ENCODE measurements at places on chromosomes 6 and 20.
A peak's percentile ranks its signal among the peaks of the same experiment; 100 is the strongest.

DNA sequence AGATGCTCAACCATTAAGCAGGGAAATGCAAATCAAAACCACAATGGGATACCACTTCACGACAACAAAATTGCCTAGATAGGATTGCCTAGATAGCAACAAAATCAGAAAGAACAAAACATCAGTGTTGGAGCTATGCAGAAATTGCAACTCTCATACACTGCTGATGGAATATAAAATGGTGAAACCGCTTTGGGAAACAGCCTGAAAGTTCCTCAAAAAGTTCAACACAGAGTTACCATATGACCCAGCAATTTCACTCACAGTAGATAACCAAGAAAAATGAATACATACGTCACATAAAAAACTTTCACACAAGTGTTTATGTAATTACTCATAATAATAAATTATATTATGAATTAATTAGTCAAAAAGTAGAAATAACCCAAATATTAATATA, 78.3 kb downstream of the MAFB start:
- no peak for DNase-seq

DNA sequence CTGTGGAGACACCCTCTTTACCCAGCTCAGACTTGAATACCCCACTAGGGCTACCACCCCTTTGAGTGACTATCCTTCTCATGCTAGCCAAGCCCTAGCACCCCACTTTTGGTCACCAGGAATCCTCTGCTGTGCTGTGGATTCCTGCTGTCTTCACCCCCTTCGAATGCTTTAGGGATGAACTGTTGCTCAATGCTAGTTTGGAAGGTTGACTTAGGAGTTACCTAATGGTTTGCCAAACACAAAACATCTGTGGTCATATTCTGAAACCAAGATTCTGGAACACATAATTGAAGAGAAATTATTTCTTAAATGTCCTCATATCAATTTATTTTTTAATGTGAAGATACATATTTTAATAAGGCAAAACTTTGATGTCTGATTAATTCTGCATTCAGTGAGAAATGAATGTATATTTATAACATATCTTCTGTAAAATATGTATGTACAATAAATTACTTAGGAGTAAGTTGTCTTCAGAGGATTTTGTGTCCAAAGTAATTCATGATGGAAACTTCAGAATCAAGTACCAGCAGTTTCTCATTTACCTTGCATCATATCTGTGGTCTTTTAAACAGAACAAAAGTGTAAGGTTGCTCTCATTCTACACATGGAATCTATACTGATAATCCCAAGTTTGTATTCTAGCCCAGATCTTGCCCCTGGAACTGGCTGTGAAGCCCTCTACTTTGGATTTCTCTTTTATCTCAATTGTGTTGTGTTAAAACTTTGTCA, 46.9 kb downstream of the TMEM200A start:
- no peak for DNase-seq

DNA sequence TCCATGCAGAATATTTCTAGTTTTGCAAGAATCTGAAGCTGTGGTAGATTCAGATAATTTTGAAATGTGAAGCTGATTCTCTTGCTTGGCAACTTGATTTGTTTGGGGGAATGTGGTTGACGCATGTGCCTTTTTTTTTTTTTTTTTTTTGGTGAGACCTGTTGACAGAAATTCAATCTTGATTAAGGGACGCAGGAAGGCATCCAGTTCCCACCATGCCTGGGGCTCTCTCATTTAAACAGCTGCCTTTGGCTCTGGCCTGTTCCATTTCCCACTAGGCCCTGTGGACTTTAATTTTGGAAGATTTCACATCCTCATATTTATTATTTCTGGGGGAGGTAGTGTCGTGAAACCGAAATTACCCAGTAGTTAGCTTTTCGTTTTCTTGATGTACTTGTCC, 8.6 kb downstream of the TPX2 start:
- no peak for DNase-seq

DNA sequence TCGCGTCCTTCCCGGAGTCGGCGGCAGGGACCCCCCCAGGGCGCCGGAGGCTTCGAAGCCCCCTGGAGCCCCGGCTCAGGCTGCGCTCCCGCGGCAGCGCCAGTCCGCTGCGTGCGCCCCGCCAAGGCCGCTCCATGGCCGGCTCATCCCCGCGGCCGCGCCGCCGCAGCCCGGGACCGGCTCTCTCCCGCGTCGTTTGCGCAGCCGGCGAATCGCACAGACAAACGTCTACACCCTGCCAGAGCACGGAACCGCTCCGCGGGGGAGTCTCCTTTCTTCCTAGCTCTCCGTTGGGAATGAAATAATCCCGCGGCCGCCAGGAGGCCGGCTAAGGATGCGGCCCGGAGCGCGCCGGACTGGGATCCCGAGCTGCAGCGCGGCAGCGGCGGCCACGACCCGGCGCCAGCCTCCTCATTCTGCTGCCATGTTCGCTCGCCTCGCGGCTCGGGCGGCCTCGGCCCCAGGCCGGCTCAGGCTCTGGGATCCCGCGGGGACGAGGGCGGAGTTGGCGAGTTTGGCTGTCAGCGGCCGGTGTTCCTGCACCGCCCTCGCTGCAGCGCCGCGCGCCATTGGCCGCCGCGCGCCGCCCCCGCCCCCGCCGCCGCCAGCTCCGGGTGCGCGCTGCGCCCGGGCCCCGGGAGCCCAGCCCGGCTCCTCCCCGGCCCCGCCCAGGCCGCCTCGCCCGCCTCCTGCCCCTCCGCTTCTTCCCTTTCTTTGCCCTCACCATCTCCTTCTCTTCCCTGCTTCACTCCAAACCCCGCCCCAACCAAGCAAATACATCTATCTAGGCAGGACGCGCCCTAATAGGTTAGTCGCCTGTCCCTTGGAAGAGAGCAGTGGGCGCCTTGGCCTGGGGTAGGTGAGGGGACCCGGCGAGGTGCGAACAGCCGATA, at the start of gene GFOD1:
Gene GFOD1 (minus strand): TSS at position 479 of the 893 bp plus-strand sequence. CDS start 710 bp downstream, outside the sequence.
- DNase-seq, result peak; percentile 95

- no peak for DNase-seq
Observed at GRCh38 chr6:16183187-16183664, 54.3 kb downstream of the MYLIP start.

- DNase-seq, result no peak
Observed at GRCh38 chr6:163998496-163998895, 584.0 kb downstream of the QKI start.

DNA sequence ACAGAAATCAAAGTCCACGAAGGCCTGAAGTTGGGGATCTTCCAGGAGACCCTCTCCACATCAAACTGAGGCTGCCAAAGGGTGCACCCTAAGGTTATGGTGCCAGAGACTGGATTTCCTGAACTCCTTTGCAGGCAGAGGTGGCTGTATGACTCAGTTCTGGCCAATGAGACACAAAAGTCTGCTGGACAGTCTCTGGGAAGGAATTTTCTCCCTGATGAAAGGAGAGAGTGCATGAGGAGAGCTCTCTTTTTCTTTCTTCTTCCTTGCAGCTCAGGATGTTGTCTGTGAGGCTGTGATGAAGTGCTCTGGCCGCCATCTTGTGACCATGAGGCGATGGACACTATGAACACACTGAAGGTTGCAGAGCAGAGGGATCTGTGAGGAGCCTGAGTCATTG, 85.2 kb downstream of the MDGA1 start:
- no peak for DNase-seq

DNA sequence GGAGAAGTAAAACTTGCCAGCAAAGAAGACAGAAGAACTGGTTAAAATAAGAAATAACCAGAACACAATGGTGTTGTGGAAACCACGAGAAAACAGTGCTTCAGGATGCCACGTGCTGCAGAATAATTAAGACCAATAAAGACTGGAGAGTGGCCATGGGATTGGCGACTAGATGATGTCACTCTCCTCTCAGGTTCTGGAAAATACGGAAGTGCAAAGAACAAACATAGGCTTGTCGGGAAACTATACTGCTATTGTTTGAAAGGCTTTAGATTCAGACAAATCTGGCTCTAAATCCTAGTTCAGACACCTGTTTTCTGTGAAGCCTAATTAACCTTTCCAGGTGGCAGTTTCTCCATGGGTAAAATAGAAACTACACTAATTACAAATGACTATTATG, 138.4 kb upstream of the STXBP5 start:
- no peak for DNase-seq

DNA sequence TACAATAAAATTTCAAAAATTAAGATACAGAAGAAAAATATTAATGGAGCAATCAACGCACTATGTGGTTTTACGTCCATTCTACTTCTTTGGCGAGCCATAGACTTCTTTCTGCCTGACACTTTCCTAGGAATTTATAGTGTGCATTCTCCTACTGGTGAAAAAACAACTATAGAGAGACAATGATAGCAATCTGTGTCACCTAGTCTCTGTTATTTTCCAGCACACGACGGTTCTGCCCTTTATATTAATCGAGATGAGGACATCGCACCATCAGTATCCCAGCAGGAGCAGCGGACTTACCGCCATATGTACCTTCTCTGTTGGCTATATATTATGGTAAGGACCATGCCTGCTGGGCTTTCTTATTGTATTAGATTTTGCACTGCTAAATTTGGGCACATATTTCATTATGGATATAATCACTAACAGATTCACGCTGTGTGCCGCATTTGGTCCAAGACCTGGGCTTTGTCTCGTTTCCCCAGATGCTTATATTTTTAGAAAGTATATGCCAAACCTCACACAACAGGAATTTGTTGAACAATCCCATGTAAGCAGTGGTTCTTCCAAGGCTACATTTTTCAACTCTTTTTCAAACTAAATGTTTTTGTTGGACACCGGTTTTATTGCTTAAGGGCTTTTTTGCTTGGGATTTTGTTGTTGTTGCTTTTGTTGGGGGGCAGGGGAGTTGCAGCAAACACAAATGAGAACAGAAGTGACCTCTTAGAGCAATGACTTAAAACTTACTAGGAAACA, 166.4 kb downstream of the ADAT2 start:
- no peak for DNase-seq

DNA sequence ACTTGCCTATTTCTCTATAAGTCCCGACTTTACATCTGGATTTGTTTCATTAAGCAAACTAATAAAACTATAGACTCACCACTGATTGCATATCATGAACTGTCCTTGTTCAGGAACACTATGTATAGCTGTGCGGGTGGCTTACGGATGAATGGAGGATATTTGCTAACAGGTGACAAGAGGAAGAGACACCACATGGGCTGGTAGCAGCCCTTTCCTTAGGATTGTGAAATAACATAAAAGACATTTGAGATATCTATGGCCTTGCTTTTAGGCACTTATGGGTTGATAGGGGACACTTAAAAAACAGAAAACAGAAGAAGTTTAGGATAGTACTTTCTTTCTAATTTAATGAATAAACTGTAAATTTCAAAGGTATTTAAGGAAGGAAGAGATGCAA, 5.0 kb upstream of the CAP2 start:
- no peak for DNase-seq

DNA sequence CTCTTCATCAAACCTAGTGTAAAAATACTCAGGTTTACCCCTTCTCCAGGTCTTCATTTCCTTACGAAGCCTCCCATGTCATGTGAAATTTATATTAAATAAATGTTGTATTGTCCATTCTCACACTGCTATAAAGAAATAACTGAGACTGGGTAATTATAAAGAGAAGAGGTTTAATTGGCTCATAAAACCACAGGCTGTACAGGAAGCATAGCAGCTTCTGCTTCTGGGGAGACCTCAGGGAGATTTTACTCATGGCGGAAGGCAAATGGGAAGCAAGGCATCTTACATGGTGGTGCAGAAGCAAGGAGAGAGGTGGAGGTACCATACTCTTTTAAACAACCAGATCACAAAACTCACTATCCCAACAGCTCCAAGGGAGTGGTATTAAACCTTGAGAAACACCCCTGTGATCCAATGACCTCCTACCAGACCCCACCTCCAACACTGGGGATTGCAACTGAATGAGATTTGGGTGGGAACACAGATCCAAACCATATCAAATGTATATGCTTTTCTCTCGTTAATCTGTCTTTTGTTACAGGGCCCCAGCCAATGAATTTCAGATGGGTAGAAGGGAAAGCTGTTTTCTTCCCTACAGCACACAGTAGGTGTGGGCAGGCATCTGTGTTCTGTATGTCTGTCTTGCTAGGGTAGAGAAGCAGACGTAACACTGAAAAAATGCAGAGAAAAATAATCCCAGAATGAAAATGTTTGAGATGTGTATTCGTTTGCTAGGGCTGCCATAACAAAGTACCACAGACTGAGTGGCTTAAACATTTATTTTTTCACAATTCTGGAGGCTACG, 88.0 kb upstream of the BTN3A2 start:
- DNase-seq, result no peak

DNA sequence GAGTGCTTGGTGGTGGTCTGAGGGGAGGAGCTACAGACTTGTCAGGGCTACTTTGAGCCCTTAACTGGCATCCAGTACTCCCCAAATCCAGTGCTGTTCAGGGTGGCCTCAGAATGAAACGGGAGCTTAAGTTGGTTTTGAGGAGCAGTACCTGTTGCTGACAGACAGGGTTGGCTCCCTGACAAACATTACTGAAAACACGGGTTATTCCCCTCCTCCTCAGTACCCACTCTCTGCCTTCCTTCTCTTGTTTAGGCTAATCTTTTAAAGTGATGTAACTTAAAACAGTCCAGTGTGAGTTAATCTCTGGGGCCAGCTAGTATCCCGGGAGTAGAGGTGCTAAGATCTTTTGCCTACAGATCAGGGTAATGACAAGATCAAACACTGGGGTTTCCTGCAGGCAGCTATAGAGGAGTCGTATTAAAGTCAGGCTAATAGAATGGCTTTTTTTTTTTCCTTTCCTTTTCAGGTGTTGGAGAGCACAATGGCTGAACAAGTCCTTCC, 3.7 kb downstream of the TNFAIP3 start:
- DNase-seq, result peak; percentile 26

- DNase-seq, result no peak
Observed at GRCh38 chr20:24950836-24951525, 1.9 kb downstream of the CST7 start.

DNA sequence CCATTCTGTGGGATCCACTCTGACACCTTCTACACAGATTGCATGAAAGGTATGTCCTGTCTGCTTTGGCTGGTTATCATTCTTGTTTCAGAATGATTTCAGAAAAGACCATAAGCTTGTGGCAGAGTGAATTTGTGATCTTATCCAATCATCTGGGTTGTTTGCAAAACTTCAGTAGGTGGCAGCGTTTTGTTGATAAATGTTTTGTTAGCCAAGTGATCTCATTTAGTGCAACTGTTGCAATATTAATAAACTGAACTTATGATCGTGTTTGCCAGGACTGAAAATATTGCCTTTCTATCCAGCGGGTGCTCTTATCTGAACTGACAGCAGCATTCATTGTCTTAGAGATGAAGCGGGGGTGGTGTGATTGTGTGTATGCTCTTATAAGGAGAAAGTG, 613.2 kb upstream of the NOX3 start:
- no peak for DNase-seq

GRCh38 chr20:39188266-39188765, 226.2 kb downstream of the DHX35 start:
- DNase-seq, result no peak

DNA sequence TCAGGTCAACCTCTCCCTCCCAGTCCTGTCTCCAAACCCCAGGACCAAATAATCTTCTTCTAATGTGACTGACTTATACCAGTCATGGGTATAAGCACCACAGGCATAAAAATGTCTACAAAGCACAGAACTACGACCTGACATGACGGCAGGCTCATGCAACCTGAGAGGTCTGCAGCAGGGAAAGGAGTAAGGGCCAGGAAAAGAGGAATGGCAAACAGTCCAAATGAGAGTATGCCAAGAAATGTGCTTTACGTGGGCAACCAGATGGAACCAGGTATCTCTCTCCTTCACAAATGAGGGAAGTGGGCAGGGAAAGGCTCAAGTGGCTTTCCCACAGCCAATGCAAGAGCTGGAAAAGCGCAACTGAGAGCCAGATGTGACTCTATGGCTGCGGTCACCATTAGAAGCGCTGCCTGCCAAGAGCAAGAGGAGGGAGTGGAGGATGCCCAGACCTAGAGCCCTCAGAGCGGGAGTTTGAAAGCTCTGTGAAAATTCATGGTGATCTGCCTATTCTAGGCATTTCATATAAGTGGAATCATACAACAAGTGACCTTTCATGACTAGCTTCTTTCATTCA, 6.0 kb downstream of the APMAP start:
- DNase-seq, result no peak

Data from WERI-Rb-1 (cell line).